ENCODE measurements at places on chromosomes 2 and 18.

- DNase-seq = no peak
Measured at GRCh38 chr2:37920570-37920969, 4.5 kb upstream of the RMDN2 start.

DNA sequence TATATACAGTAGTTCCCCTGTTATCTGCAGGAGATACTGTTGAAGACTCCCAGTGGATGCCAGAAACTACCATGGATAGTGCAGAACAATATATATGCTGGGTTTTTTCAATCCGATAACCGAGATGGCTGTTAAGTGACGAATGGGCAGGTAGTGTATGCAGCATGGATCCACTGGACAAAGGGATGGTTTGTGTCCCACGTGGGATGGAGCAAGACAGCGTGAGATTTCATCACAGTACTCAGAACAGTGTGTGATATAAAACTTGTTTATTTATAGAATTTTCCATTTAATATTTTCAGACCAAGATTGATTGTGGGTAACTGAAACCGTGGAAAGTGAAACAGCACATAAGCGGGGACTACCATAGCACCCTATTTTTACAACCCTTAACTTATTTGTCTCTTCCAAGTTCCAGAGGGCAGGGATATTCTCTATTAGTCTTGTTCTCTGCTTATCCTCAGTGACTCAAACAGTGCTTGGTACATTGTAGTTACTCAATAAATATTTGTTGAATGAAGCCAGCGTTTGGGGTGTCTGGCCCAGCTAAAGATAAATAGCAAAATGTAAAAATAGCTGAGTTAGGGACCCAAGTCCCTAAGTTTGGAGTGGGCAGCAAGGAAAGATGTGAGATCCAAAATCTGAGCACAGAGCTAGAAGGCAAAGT, 50.0 kb downstream of the RHBDD1 start:
- no peak for DNase-seq

DNA sequence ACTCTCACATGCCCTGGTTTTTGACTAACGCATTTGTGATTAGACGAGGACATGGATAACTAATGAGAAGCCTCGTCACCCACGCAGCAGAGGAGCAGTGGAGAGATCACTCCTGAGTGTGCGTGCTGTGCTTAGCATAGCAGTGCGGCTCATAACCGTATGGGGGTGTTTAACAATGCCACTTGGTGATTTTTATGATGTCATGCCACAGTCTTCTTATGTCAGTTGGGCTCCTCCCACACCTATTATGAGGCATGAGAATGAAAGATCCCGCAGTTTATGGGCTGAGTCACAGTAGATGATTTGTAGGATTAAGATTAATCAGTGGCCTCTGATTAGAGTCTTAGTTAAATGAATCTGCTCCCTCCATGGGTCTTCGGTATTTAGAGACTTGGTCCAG, 2.5 kb upstream of the SMIM21 start:
- DNase-seq = no peak

DNA sequence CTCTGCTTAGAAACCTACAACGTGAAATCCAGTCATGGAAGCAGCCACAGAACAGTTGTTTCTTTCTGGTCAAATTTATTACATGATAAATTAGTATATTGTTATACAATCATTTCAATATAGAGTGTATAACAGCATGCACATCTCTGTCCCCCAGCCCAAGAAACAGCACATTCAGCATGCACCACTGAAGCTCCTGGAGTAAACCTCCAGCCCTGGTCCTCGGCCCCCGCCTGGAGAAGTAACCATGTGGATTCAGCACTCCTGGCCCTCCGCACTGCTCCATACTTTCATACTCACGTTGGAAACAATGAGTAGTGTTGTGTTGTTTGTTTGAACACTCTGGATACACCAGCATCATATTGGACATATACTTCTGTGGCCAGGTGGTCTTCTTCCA, 15.3 kb upstream of the ID2 start:
- DNase-seq = no peak

DNA sequence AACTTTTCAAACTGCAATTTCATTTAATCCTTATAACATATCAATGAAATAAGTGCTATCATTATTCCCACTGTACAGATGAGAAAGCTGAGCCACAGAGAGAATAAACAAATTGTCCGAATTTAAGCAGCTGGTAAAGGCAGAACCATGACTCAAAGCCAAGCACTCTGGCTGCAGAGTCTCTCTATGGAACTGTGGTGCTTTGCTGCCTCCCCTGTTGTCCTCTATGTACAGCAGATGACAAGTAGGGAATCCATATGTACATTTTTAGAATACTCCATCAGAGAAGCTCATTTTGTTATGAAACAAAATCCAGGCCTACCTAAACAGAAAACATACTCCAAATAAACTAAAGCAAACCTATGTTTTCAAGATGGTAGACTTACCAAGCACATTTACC, 45.1 kb downstream of the FARSB start:
- no peak for DNase-seq

DNA sequence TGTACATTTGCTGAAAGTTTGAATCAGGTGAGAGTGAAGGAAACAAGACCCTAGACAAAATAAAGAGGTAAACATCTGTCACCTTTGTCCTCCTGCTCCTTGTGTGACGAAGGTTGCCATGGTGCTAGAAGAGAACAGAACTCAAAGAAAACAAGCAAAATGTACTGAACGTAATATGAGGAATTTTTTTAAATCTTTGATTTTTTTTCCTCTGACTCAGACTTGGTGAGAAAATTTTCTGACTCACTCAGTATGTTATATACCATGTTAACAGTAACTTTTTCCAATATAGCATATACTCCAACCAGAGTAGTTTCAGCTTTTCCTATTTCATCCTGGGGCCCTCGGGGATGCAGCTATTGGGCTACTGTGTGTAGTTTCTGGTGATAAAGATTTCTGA, 2114.6 kb upstream of the PIK3C3 start:
- no peak for DNase-seq

DNA sequence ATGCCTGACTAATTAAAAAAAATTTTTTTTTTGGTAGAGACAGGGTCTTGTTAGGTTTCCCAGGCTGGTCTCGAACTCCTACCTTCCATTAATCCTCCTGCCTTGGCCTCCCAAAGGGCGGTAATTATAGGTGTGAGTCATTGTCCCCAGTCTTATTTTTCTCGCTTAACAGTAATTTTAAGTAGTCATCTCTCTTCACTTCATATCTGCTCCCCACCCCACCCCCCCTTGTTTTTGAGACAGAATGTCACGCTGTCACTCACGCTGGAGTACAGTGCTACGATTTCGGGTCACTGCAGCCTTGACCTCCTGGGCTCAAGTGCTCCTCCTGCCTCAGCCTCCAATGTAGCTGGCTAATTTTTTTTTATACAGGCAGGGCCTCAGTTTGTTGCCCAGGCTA, 27.7 kb downstream of the RAB10 start:
- DNase-seq = no peak

- no peak for DNase-seq
Measured at GRCh38 chr2:234686088-234686890, 189.4 kb upstream of the ARL4C start.

DNA sequence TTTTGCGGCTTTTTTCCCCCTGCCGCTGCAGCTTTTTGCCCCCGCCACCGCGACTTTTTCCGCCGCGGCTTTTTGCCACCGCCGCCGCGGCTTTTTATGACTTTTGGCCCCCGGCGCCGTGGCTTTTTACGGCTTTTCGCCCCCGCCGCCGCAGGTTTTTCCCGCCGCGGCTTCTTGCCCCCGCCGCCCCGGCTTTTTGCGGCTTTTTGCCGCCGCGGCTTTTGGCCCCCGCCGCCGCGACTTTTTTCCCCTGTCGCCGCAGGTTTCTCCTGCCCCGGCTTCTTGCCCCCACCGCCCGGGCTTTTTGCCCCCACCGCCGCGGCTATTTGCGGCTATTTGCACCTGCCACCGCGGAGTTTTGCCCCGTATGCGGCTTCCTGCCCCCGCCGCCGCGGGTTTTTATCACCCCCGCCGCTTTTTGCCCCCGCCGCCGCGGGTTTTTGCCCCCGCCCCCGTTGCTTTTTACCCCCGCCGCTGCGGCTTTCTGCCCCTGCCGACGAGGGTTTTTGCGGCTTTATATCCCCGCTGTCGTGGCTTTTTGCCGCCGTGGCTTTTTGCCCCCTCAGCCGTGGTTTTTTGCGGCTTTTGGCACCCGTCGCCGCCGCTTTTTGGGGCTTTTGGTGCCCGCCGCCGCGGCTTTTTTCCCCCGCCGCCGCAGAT, 2750.9 kb downstream of the RPIA start:
- DNase-seq = no peak

DNA sequence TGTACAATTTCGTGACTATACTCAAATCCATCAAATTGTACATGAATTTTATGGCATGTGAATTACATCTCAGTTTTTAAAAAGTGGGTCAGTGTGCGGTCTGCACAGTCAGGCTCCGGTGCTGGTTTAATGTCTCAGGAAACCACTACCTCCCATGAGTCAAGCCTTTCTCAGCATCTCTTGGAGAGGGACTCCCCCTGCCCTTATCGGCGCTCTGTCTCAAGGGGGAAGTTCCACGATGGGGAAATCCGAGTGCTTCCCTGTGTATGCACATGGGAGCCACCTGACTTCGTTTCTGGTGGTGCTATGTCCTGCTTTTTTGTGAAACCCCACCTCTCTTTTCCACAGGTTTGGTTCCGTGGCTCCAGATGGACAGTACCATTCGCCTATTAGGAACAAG, 72.5 kb downstream of the ACOXL start:
- DNase-seq = peak; percentile 58

- DNase-seq = no peak
Measured at GRCh38 chr18:41972067-41972925, 17.3 kb downstream of the PIK3C3 start.

GRCh38 chr2:219010873-219011272, 17.7 kb upstream of the CRYBA2 start:
- no peak for DNase-seq

DNA sequence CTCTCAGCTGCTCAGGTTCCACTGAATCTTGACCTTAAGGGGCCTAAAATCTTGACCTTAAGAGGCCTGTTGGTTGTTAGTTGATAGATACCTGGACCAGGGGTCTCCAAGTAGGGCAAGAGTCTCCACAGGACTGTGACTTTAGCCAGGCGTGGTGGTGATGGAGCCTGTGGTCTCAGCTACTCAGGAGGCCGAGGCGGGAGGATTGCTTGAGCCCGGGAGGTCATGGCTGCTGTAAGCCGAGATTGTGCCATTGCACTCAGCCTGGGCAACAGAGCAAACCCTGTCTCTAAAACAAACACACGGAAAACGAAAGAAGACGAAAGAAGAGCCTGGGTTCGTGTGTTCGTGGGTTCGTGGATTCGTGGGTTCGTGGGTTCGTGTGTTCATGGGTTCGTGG, 120.2 kb upstream of the CTDP1 start:
- no peak for DNase-seq

- DNase-seq = no peak
Measured at GRCh38 chr2:171469176-171469575, 35.1 kb downstream of the DCAF17 start.

Data from CD4-positive, alpha-beta T cell treated with Interleukin-1 beta for 1 hour (primary cell).